Activated CD8-positive, alpha-beta memory T cell treated with anti-CD3 and anti-CD28 coated beads for 24 hours (primary cell): ENCODE measurements at places on chromosomes 5 and 9.
A peak's percentile ranks its signal among the peaks of the same experiment; 100 is the strongest.

GRCh38 chr9:94882966-94883641 lies 156.6 kb downstream of the AOPEP start:
- DNase-seq: no peak

GRCh38 chr9:126612813-126613641 lies 701 bp upstream of the LMX1B start:
- DNase-seq: no peak

DNA sequence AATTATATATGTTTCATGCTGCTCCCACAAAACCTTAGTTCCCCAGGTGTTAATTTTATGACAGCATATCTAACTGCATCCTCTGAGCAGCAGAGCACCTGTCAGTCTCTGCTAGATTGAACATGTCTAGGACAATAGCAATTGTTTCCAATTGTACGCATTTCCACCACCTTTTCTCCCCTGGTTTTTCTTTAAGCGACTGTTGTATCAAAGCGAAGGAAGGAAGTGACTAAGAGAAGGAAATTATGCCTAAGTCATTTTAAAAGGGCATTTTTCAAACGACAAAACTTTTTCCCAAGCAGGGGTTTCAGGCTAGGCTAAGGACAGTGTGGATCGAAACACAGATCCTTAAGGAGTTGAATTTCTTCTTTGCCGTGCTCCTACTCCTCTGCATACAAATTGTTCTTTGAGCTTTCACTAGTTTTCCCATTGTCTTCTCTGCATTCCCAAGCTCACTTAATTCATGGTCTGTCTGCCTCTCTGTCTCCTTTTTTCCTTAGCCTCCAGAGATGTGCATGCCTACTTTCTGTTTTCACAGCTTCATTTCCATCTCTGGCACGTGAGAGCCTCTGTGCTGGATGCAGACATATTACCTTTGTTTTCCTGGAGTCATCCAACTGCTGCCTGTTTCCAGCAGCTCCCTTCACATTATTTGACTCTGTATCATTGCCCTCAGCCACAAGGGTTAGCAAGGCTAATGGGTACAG lies 39.4 kb upstream of the STARD4 start:
- no peak for DNase-seq

GRCh38 chr5:6567835-6568234 lies 65.0 kb downstream of the NSUN2 start:
- DNase-seq: peak; percentile 30

DNA sequence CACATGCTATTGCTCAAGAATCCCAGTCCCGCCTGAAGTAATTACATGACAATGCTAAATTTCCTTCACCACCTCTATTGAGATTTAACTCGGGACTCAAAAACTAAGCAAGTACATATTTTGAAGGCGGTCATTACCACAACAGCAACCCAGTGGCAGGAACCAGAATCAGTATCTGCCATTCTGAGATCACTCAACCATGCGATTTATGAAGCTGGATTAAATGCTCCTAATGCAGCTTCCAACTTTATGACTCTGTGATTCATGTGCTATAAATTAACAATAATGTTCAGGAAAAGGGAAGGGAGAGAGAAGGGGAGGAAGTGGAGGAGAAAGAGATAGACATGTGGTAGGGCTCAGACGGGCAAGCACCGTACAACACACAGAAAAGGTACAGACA lies 194.7 kb downstream of the DNAH5 start:
- no peak for DNase-seq

- DNase-seq: no peak
Measured at GRCh38 chr5:159206368-159206767, 3.0 kb downstream of the RNF145 start.

DNA sequence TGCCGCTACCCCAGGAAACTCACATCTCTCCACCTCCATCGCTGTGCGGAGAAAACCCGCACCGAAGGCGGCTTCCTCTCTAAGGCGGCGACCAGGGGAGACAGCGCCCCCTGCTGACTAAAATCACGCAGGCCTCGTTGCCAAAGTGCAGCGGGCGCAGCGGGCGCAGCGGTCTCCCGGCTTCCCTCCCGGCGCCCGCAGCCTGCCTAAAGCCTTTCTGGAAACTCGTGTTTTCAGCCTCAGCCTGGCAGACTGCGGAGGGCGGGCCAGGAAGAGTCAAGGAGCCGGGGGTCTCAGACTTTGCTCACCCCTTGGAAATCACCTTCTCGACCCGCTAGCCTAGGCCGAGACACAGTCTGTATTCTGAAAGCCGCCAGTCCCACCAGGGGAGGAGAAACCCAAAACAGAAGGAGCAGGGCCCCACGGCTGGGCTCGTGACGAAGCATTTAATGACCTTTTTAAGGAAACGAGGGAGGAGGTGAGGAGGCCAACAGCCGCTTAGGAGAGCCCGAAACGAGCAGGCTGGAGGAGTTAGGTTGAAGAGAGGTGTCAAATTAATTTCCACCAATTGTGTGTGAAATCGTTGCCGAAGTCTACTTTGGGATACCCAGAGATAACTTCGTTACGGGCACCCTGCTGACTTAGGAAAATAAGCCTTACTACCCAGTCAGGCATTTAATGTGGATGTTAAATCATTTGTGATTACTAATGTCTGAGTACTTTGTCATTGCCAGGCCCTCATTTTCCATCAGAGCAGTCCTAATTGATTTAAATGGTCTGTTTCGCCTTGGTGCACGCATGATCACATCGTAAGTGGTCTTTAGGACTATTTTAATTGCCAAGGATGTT lies 7.3 kb upstream of the FOXB2 start:
- DNase-seq: peak; percentile 80

- no peak for DNase-seq
Measured at GRCh38 chr5:14410394-14411201, 171.0 kb upstream of the OTULINL start.

- no peak for DNase-seq
Measured at GRCh38 chr9:16193066-16193465, 640.2 kb downstream of the CCDC171 start.

DNA sequence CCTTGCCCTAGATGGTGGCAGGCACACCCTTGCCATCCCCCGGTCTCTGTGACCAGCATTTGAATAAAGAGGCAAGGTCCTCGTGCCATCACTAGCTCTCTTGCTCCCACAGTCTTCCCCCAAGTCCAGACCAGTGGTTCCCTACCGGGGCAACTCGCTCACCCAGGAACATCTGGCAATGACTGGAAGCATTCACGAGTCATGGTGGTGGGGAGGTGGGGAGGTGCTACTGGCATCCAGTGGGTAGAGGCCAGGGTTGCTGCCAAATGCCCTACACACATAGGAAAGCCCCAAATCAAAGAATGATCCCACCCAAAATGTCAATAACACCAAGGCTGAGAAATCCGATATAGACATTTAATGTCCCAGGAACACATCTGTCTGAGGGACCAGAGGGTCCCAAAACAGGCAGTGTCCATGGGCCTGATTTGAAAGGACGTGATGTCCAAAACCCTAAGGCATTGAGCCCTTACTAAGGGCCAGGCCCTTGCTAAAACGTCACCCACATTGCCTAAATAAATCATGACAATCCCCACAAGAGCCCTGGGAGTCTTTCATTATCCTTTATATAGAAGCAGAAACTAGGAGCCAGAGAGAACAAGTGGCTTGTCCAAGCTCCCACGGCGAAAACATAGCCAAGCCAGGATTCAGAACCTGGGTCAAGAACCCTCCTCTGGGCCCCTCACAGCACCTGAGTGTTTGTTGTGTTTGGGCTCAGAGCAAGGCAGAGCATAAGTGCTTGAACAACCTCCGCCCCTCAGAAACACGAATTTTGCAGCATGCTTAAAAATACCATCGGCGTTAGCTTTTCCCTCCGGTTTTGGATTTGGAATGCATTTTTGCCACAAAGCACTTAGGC lies 119.3 kb upstream of the WWC1 start:
- no peak for DNase-seq

GRCh38 chr5:14491015-14491915 lies 90.3 kb upstream of the OTULINL start:
- DNase-seq: no peak

DNA sequence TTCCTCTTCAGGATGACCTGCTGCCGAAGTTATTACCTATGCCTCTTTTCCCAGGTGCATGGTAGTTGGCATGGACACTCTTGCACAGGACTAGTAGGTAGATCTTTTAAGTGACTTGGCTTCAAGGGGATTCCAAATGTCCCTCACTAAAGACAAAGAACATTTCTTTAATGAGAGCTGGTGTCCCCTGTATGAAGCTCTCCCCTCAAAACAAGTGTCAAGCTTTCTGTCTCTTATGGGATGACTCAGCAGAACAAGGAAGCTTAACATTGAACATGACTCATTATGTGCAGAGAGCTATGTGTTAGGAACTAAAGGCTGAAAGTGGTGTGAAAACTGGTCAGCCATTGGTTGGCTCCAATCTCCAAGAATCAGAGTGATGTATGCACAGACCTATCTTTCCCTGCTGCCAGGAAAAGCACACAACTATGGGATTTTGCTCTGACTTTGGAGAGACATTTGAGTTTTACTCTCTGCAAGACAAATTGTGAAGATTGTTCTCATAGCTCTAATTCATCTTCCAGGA lies 120.5 kb downstream of the PRDM6 start:
- no peak for DNase-seq

DNA sequence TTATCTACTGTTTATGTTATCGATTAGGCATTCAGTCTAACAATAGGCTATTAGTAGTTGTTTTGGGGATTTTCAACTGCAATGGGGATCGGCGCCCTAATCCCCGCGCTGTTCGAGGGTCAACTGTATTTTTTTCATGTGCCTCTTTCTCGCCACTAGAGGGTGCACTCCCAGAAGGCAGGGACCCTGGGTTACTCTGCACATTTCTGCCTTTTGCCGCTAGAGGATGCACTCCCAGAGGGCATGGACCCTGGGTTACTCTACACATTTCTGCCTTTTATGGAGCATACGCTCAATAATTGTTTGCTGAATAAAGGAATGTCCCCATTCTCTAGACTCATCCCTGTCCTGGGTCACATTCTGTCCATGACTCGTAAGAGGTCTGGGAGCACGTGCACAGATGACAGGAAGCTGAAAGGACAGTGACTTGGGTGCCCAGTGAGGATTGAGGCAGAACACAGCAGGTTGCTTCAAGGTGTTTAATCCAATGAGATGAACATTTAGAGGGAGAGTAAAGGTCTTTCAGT lies 27.9 kb upstream of the RECK start:
- peak; percentile 77 for DNase-seq

GRCh38 chr5:905139-905642 lies 12.5 kb downstream of the TRIP13 start:
- DNase-seq: no peak

DNA sequence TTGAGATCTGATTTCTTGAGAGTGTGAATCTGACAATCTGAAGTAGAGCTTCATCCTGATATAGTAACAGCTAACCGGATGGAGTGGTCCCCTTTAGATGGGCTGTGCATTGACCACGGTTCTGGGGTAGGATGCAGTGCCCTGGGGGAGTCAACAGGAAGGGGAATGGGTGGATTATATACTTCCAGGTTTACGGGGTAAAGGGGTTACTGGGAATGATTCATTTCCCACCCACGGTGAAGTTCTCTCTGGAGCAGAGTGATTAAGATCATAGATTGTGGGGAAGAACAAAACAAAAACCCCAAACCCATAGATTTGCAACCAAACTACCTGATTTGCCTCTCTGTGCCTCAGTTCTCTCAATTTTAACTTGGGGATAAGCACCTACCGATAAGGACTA lies 1.5 kb upstream of the B4GALT7 start:
- peak; percentile 42 for DNase-seq

- no peak for DNase-seq
Measured at GRCh38 chr5:42268630-42269029, 154.6 kb upstream of the GHR start.

- DNase-seq: no peak
Measured at GRCh38 chr9:106697750-106698502, 165.0 kb upstream of the ZNF462 start.

GRCh38 chr5:90144625-90145327 lies 264.8 kb downstream of the CETN3 start:
- DNase-seq: no peak

- DNase-seq: no peak
Measured at GRCh38 chr5:150946351-150946905, 41.6 kb upstream of the ZNF300 start.

- peak; percentile 84 for DNase-seq
Measured at GRCh38 chr9:4117835-4118610, 181.8 kb downstream of the GLIS3 start.

DNA sequence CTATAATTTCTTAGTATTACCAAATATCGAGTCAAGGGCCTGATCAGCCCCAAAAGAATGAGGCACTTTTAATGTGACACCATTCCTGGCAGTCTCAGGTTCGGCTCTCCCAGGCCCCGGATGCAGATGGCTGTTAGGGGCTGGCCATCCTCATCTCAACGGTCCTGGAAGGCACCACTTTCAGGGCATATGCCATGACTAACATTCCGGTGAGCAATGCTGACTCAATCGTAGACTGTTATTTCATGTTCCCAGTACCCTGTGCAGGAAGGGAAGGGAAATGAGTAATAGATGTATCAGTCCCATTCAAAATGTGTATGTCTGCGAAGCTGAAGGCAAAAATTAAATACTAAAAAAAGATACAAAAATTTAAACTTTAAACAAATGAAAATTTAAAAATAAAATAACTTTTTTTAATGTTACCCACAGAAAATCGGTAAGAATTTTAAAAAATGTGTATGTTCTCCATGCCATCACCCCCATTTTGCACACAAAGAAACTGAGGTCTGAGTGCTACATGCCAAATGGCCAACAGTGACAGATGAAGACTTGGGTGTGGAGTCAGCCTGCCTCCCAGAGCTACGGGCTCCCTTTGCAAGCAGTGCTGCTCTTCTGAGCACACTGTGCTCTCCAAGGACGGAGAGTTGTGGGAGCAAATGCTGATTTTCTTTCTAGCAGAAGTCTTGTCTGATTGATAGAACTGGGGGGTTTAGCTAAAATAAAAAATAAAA lies 79.0 kb downstream of the GLDC start:
- peak; percentile 59 for DNase-seq

GRCh38 chr5:150117945-150118560 lies 31.7 kb upstream of the CSF1R start:
- no peak for DNase-seq

DNA sequence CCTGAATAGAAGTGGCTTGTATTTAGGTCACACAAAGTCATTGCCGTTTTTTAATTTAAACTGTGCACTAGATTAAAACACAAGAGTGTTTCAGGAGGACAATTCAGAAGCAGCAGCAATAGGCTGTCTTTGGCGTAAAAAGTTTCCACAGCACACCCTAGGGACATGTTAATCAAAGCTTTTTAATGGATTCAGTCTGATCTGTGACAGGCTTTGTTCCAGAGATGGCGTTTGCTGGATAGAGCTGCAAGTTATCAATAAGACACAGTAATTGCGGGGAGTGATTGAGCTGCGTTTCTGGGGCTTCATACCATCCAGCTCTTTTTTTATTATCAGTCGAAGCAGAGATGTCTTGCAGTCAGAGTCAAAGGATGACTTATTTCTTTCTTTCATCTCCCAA lies 300.3 kb downstream of the ZNF608 start:
- DNase-seq: no peak

DNA sequence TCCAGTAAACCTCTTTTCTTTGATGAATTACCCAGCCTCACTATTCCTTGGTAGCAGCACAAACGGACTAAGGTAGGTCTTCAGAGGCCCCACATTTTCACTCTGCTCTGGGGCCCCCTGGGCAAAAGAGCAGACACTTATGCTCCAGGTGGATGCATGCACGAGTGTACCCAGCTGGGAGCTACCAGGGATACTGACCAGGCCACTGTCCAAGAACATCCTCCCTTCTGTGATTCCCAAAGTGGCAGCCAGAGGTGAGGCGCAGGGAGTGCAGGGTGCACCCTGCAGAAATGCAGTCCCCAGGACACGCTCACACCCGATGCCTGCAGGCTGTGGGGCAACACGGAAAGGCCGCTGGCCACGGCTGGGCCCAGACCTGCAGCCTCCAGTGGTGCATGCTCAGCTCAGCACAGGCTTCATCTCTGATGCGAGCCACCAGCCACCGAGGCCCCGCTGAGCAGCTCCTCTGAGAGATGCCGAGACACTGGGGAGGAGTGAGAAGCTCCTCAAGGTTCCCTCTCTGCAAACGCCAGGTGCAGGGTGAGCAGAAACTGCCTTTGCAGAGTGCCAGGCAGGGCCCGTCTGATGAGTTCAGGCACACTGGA lies 48.1 kb upstream of the OLFM1 start:
- DNase-seq: peak; percentile 32
